Cerebellar cortex (tissue), 1 donor: ENCODE measurements at places on chromosomes 6 and 20.

DNA sequence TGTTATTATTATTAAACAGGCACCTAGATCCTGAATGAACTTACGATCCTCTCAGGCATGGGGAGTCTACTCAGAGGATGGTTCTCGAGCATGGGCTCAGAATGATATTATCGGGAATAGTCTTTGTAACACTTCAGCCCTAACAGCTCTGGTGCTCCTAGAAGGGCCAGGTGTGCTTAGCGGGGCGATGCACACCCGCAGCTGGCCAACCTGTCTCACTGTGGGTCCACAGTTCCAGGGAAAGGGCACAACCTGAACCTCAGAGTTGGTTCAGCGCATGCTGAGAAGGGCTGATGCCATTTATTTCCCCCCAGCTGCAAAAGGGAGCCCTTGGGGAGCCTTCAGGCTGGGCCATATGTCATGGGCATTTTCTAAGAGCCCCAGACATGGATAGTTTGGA is 26.2 kb downstream of the RRAGD start:
- DNase-seq = no peak

DNA sequence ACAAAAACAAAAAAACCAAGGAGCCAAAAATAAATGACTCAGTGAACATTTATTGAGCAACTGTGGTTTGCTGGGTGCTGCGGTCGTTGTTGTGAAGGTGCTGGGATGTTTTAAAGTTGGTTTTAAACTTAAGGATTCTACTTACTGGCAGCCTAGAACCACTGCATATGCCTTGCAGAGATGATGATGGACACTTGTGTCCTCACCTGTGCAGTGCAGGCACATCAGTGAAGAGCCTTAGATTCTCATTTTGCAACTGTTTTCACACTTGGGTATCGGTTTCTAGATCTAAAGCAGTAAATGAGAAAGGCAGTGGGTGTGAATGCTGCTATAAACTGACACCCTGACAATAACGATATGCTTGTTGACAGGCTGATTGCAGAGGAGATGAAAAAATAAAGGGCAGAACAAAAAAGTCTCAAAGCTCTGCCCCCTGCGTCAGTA is 68.8 kb downstream of the UTRN start:
- DNase-seq = no peak

DNA sequence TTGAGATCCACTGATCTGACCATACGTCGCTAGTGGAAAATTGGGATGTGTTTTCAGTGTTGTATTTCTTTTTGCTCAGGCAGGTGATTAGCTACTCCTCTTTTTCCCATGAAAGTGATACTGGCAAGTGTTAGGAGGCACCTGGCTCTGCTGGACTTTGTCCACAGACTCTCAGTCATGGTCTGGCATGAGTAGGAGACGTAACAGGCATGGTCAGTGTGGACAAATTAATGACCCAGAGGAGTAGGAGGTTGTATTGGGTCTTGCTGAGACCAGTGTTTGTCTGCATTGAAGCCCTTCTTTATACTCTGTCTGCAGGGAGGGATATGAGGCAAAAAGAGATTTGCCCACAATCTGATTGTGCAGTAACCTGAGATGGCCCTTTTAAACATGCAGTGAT is 178.7 kb downstream of the DTNBP1 start:
- DNase-seq = peak; percentile 76

DNA sequence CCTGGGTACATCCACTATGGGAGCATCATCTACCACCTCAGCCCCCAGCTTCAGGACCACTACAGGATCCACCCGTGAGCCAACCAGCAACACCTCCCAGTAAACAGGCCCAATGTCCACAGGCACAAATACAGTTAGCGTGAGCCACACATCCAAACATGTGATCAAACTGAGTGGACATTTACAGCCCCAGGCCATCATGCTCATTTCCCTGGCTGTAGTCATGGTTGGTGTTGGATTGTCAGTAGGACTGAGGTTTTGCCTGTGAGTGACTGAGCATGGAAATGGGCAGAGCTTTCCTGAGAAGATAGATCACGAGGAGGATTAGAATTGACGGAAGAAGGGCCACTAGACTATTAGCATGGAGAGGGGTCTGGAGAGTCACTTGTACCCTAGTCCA is 10.7 kb upstream of the MUC21 start:
- DNase-seq = no peak

DNA sequence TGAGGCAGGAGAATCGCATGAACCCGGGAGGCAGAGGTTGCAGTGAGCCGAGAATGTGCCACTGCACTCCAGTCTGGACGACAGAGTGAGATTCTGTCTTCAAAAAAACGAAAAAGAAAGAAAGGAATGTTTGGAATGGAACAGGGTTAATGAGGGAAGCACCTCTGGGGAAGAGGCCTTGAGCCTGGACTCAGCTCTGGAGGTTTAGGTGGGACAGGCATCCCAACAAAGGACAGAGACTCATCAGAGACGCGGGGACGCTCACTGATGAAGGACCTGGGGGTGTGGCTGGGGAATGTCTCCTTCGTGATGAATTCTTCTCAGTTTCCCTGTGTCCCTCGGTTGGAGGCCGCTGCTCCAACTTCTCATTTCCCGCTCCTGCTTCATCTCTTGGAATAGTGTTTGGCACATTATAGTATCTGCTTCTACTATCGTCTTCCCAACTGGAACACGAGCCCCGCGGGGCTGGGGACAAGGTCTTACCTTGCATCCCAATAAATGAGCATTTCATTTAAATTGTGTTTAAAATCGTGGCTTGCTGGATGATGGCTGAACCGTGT is 27.6 kb downstream of the KIF25 start:
- no peak for DNase-seq

GRCh38 chr6:18931086-18931485 is 543.9 kb downstream of the RNF144B start:
- DNase-seq = no peak
